DMS 273 treated with DMSO at 0.1 percent for 48 hours (cell line): ENCODE measurements at places on chromosomes 11 and 22.

GRCh38 chr11:70226183-70226582 lies 23.1 kb downstream of the FADD start:
- no peak for DNase-seq

DNA sequence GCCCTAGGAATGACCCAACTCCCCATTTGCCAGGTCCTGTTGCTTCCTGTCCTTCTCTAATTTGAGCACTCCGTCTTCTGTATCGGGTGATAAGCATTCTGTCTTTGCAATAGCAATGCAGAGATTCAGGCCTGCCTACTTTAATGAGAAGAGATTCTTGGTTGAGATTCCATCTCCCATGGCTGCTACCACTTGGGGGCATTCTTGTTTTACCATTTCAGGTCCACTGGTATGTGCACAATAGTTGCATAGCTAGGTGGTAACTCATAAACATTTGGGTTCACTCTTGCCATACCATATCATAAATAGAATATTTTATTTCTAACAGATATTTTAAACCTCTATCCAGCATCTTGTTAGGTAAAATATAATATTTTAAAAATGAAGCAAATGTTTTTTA lies 34.4 kb upstream of the CALCB start:
- DNase-seq = no peak

DNA sequence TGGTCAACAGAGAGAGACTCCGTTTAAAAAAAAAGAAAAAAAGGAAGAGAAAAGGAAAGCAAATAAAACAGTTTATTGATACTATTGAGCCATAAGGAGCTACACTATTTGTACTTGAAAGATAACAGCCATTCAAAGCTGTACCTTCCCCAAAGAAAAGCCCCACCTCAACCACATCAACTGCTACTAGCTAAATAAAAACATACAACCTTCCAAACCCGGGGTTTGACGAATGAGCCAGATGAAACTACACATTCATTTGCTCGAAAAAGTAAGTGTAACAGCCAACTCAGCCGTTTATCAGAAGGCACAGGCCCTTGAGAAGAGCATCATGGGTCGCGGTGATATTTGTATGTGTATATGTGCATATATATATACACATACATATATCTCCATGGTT lies 78.4 kb downstream of the SIK3 start:
- no peak for DNase-seq

GRCh38 chr22:39363751-39364515 lies 14.1 kb downstream of the SYNGR1 start:
- DNase-seq = no peak

DNA sequence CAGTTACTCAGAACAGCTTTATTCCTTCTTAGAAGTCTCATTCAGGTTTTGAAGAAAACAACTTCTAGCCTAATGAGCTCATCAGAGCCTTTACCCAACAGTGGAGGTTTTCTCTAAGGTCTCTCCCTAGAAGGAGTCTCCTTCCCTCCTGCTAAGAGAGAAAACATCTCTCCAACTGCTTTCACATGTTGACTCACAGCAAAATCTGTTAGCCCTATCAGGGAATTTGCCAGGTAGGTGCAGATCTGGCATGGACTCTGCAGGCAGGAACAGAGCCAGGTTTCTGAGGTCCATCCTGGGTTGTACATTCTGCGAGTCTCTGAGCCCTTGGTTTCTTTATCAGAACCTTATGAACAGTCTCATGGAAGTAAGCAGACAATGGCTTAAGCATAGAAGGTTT lies 214.4 kb downstream of the HIPK3 start:
- DNase-seq = no peak

GRCh38 chr22:27340047-27340446 lies 461.5 kb downstream of the MN1 start:
- DNase-seq = no peak

DNA sequence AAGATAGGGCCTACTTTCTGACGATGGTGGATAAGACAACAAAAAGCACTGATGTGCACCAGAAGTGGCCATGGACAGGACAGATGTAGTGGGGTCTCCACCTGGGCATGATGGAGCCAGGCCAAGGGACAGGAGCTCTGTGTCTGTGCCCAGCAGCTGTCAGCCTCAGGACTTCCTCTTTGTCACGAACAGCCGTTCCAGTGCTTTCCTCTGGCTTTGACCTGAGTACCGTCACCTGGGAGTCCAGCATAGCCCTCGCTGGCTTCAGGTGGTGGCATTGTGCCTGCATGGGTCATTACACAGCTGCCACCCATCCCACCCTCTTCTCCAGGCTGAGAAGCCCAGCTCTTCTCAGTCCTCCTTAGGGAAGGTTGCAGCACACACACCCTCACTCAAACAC lies 137.8 kb downstream of the GRIK4 start:
- DNase-seq = no peak

DNA sequence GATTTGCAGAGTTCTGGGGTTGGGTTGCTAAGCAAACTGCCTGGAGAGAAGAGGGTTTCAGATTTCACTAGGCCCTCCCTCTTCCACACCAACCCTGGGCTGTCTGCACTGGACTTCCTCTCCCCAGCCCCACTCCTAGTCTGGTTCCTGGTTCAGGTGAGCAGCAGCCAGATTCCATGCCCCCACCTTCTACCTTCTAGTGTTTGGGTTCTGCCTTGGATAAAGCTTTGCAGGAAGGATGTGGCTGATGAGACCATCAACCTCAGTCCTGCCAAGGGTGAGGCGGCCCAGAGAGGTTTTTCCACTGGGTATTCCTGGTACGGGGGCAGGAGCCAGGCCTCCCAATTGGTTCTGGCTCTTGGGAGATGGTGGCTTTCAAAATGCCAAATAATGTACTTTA lies 68.3 kb downstream of the BCR start:
- no peak for DNase-seq

DNA sequence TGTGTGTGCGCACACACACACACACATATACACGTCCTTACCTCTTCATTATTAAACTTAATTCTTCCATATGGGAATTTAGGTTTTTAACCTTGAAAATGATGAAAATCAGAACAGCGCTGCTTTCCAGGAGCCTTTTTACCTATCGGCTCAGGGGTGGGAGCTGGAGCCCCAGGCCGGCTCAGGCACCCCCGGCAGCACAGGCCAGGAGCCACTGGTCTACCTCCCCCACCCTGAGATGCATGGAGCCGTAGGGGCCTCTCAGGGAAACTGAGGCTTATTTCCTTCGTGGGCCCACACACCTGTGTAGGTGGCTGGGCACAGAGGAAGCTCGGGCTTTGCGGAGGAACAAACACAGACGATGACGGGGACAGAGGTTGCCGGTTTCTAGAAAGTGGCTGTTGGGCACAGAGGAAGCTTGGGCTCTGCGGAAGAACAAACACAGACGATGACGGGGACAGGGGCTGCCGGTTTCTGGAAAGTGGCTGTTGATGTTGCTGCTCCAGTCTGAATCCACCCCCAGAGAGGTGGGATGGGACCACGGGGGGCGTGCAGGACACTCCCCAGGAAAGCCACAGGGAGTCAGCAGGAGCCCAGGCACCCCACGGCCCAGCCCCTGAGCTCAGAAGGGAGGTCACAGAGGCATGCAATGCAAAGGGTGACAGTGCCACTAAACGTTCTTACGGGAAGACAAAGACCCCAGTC lies 149.4 kb downstream of the BRD1 start:
- DNase-seq = no peak

DNA sequence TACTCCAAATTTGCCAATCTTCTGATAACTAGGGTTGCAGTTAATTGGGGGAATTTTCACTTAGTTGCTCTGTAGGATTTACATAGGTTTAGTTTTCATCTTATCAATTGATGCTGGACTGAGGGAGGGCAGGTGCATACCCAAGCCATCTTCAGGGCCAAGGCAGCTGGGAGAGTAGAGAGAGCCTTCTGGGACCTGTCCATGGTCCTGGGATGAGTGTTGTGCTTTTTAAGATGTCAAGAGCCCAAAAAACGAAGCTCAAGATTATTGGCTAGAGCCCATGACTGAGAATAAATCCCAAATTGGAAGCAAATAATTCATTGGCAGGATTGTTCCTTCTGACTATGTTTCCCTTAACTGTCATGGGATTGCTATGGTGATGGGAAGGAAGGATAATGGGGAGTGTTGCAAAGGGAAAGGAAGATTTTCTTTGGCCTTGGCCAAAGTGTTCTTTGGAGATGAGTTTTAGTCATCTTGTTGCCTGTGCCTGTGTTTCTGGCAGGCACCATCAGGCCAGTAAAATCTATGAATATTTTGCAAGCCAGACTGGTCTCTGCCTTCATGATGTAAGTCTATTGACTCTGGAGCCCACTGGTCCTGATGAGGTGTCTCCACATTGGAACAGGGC lies 4.5 kb downstream of the SLC22A6 start:
- DNase-seq = no peak

DNA sequence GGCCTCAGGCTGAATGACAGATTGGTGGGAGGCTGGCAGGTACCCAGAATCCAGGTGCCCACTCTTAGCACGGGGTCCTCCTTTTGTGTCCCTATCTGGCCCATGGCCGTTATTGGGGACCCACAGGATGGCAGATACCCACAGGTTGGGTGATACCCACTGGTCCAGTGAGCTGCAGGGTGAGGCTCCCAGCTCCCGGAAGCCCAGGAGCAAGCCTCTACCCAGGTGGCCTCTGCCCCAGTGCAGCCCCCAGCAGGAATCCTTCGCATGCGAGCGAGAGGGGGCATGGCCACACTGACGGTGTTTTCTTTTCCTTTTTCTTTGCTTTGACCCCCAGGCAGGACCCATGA lies 116.1 kb downstream of the PHF21B start:
- DNase-seq = no peak

DNA sequence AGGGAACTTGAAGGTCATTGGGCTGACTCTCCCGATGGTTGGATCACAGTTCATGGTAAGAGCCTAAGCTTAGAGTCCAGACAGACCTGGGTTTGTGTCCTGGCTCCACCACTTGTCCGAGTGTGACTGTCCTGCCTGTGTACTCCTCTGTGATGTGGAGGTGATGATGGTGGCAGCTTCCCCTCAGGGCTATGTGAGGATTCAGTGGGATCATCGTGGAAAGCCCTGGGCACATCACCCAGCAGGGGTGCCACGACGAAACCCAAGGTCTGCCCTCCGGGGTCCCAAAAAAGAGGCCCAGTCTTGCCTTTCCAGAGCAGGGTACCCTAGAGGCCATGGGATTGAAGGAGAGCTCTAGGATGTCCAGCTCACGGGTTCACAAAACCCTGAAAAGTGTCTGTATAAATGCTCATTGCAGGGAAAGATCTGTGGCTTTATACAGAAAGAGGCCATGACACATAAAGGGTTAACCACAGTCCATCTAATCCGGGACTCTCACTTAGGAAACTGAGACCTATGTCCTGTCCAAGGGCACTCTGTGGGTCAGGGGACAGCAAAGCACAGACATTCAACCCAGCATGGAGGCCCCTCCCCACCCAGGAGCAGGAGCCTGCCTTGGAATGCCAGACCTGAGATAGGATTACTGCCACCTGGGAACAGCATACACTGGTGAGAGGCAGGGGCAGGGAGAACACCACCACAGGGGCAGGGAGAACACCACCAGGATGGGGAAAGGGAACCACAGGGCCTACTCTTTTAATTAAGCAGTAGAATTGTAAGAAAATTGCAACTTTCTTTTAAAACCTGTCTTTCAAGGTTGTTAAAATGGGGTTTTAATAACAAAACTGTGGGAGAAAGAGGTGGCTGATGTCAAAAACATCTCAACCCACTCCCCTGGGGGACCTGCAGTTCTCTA lies 51.3 kb downstream of the IGLL5 start:
- DNase-seq = no peak

- no peak for DNase-seq
Measured at GRCh38 chr11:120952461-120953434, 71.2 kb upstream of the TBCEL start.

- DNase-seq = no peak
Measured at GRCh38 chr11:117678658-117679406, 118.2 kb downstream of the DSCAML1 start.

DNA sequence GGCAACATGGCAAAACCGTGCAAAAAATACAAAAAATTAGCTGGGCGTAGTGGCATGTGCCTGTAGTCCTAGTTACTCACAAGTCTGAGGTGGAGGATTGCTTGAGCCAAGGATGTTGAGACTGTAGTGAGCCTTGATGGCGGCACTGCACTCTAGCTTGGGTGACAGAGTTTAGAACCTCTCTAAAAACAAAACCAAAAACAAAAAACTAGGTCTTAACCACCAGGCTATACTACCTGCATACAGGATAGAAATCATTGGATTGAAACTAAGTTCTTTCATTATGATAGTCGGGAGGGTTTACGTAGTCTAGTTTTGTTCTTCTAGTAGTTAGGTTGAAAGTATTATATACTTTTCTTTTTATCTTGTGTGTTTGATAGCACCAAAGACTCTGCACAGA lies 5.8 kb downstream of the RNF214 start:
- no peak for DNase-seq

GRCh38 chr22:44032126-44032730 lies 8.1 kb downstream of the PARVB start:
- no peak for DNase-seq

- DNase-seq = no peak
Measured at GRCh38 chr11:65491614-65492386, 7.0 kb upstream of the MALAT1 start.

GRCh38 chr22:28120691-28121592 lies 201.9 kb upstream of the PITPNB start:
- DNase-seq = no peak

DNA sequence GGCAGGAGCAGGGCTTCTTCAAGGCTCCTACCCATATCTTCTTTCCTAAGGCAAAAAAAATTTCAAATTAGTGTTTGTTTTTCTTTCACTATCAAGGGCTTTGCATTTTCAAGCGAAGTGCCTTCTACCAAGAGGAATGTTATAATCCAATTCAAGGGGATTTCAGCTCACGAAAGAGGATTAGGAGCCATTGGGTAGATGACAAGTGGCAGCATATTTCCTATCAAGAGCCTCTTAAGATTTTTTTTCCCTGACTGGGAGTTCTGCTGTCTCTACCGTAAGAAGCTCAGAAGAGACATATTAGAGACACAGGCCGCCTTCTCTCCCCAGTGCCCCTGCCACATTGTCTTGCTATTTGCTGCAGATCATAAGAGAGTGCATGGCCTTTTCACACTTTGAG lies 55.9 kb upstream of the BMAL1 start:
- no peak for DNase-seq

GRCh38 chr11:72232260-72233055 lies 7.9 kb downstream of the INPPL1 start:
- DNase-seq = no peak

- no peak for DNase-seq
Measured at GRCh38 chr11:40179541-40179940, 1279.9 kb downstream of the LRRC4C start.

- DNase-seq = no peak
Measured at GRCh38 chr11:132604431-132604830, 927.9 kb downstream of the OPCML start.

DNA sequence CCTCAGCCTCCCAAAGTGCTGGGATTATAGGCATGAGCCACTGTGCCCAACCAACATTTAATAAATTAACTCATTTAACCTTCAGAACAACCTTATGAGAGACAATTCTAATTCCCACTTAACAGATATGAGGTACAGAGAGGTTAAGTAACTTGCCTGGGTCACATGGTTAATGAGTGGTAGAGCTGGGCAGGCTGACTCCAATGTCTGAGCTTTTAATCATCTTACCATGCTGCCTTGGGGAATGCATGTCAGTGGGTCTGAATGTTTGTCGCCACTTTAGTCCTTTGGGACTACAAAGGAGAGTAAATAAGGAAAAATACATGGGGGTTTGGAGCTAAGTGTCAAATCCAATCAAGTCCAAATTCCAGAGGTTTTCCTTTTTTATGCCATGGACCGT lies 11.2 kb upstream of the PIK3C2A start:
- DNase-seq = no peak
